Occipital lobe (tissue), 3 donors: ENCODE measurements at places on chromosomes 1 and 21. TPM values are rescaled to one million over a fixed set of nuclear protein-coding genes. Genes with fewer than 3 reads are reported as not detected.

SRGAP2 gene
- 130 TPM for total RNA-seq

DNA sequence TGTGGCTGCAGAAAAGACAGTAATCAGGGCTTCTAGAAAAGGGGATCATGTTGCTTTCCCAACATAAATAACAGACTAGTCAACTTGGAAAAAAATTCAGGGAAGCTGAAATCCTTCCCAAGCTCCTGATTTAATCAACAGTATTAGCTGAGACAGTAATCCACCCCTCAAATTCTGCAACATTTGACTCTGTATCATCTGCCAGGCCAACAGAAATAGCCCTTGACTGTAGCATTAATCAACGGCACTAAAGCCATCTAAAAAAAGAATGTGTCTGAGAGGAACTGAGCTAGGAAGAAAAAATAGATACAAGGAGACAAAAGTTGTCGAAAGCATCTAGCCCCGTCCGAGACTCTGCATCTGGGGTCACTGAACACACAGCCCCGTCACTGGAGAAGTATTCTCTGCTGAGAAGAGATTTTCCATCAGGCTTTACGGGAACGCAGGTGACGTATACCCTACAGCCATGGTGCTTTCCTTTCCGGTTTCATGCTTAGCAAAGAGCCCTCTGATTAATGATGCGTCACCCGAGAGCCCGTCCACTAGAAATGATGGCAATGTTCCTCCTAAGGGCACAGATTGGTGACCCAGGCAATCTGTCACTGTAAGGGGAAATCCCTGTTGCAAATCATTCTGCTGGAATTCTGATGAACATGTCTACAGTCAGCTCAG lies 42.1 kb upstream of the TP53BP2 start:
- DNase-seq, result no peak

DNA sequence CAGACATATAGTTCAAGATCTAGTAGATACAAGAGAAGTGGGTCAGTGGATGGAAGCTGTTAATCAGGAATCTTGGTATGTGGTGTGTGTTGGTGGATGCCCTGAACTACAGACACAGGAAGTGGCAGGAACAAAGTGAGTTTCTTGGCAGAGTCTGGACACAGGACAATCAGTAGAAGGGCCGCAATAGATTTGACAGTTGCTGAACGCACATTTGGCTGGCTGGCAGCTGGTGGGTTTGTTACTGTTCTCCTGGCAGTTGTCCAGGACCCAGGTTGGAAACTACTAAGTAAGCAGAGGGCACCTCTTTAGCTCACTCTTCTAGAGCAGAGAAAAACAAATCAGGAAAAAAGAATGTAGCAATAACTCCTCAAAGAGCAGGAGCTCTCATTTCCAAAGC lies 13.2 kb downstream of the KRTAP26-1 start:
- DNase-seq, result no peak

ARHGAP30 gene
- total RNA-seq, result 1.7 TPM

- no peak for DNase-seq
Observed at GRCh38 chr21:42356046-42356445, 5.3 kb upstream of the TFF2 start.

C1orf210 gene
- total RNA-seq, result not detected

DNA sequence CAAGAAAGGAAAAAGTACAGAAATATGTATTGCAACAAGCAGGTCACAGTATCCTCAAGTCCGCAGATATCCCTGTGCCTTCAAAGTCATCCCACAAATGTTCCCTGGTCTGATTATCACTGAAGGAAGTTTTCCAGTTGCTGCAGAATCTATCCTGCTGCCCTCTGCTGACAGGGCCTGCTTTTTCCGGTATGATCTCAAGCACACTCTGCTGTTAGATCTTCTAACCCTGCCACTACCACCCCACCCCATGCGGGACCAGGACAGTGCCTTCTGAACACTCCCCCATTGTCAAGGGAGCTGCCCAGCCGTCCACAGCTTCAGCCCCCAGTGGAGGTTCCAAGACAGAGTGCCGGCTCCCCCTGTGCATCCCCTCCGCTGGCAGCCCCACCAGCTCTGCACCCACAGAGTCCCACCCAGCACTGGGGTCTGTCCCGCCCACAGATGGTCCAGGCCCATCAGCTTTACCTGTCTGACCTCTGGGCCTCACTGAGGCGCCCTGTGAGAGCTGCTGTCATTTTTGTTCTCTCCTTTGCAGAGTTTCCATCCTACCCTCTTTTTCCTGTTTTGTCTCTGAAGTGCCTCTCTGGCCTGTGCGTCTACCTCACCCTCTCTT lies 27.9 kb downstream of the FAM163A start:
- no peak for DNase-seq

OPN3 gene
- 9.5 TPM for total RNA-seq

GRCh38 chr1:36761113-36761512 lies 273.2 kb downstream of the GRIK3 start:
- no peak for DNase-seq

LRRC8D gene
- total RNA-seq, result 29.8 TPM

KLHDC8A gene
- total RNA-seq, result 18.6 TPM

DNA sequence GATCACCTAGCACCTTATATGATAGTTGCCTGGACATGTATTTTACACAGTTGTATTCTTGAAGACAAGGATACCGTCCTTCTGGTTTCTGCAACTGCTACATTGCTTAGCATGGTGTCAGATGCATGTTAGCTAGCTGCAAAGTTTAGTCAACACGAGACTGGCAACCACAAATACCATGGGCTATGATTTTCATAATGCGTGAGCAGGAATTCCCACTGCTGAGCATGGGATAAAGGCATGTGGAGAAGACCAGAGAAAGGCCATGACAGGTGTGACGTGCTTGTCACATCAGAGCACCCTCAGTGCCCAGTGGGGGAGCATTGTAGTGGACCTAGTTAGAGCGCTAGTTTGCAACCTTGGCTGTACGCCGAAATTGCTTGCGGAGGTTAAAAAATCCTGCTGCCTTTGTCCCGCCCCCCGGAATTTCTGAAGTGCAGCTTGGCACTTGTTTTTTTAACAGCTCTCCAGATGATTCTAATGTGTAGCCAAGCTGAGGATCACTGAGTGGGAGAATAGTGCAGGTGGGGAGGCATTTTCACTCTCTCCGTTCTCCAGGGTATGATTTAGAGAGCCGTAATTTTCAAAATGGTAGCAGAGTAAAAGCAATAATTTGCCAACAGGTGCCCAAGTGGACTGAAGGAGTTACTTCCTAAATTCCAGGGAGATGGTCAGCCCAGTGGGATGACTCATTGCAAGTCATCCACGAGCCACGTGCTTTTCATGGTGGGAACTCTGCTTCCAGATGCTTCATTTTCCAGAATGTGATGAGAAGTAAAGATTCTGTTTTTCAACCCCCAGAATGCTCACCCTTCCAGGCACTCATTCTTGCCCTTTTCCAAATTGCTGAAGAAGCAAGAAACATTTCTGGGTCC lies 81.0 kb downstream of the CNIH3 start:
- peak; percentile 17 for DNase-seq

DNA sequence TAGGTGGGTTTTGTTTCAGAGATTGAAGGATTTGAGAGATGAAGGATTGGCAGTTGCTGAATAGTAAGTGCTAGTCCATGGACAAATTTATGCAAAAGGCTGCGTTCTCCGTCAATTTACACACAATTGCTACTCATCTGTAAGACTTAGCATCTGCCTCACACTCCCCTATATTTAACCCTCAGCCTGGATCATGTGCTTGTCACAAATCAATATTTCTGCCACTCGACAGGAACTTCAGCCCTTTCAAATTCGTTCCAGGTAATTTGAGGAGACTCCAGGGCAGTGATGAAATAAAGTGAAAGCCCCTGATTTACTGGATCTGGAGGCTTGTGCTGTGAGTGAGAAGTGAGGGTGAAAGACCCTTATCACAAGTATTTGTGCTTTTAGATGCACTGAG lies 105.6 kb upstream of the UBE2U start:
- no peak for DNase-seq

DNA sequence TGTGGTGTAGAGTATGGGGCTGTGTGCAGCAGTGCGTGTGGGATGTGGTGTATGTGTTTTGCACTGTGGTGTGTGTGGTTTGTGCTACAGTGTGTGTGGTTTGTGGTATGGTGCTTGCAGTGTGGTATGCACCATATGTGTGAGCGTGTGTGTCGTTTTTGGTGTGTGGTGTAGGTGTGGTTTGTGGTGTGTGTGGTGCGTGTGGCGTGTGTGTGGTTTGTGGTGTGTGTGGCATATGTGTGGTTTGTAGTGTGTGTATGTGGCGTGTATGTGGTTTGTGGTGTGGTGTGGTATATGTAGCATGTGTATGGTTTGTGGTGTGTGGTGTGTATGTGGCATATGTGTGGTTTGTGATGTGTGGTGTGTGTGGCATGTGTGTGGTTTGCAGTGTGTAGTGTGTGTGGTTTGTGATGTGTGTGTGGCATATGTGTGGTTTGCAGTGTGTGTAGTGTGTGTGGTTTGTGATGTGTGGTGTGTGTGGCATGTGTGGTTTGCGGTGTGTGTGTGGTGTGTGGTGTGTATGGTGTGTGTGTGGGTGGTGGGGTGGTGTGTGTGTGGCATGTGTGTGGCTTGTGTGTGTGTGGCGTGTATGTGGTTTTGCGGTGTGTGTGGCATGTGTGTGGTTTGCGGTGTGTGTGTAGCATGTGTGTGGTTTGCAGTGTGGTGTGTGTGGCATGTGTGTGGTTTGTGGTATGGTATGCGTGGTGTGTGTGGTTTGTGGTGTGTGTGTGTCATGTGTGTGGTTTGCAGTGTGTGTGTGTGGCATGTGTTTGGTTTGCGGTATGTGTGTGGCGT lies 53.5 kb upstream of the TRAPPC10 start:
- no peak for DNase-seq

NME7 gene
- total RNA-seq, result 40.9 TPM

DNA sequence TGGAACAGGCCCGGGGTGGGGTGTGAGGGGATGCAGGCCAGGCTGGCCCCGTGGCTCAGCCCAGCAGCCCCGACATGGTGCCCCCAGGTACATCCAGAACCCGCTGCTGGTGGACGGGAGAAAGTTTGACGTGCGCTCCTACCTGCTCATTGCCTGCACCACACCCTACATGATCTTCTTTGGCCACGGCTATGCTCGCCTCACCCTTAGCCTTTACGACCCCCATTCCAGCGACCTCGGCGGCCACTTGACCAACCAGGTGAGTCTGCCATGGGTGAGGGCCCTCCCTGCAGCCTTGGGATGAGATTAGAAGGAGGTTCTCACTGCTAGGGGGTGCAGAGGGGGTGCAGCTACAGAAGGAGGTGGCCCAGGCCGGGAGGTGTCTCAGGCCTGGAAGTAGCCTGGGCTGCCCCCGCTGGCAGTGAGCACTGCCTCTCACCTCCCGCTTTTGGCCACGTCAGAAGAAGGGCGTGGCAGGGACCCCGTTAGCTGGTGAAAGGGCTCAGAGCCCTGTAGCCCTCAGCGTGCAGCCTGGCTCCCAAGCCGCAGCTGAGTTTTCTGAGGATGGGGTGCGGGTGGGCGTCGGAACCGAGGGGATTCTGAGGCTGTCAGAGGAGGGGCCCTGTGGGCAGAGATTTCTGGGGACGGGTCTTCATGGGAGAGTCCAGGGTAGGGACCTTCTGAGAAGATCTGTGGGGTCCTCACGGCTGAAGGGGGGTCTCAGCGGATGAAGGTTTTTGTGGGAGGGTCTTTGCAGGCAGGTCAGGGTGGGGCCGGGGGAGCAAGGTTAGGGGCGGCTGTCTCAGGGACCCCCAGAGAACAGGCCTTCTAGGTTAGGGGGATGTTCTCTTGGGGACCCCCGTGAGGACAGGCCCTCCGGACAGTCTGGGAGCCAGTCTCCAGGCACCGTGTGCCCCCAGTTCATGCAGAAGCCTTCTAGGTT lies 10.4 kb downstream of the TTLL10 start:
- no peak for DNase-seq

GUCA2A gene
- total RNA-seq, result not detected

GRCh38 chr1:14247666-14248065 lies 350.8 kb upstream of the KAZN start:
- DNase-seq, result no peak

RYR2 gene
- total RNA-seq, result 40.7 TPM
